ENCODE measurements at places on chromosomes 1 and 21. TPM values are rescaled to one million over a fixed set of nuclear protein-coding genes. Genes with fewer than 3 reads are reported as not detected.

SPOCD1 gene
- total RNA-seq = 26.3 TPM

KRTCAP2 gene
- total RNA-seq = 125 TPM

PRAMEF20 gene
- total RNA-seq = not detected

ABCA4 gene
- total RNA-seq = under 0.01 TPM

ZFP69B gene
- 4.4 TPM for total RNA-seq

LYST gene
- 38.6 TPM for total RNA-seq

SPATA17 gene
- total RNA-seq = 0.34 TPM

AZIN2 gene
- 2.7 TPM for total RNA-seq

ADGRL4 gene
- not detected for total RNA-seq

SH2D1B gene
- total RNA-seq = 0.07 TPM

PLPPR5 gene
- total RNA-seq = not detected

PARP1 gene
- 21.2 TPM for total RNA-seq

KIAA0040 gene
- 6.8 TPM for total RNA-seq

OLIG2 gene
- not detected for total RNA-seq

PPP1R12B gene
- 5.5 TPM for total RNA-seq

TSEN15 gene
- 37.2 TPM for total RNA-seq

KLHDC9 gene
- total RNA-seq = 1.1 TPM

HLX gene
- not detected for total RNA-seq

CCDC27 gene
- total RNA-seq = not detected

LENEP gene
- total RNA-seq = 1.00 TPM

FABP3 gene
- 0.50 TPM for total RNA-seq

UFC1 gene
- 56.7 TPM for total RNA-seq

ADAMTSL4 gene
- total RNA-seq = 2.8 TPM

CELA3A gene
- not detected for total RNA-seq

CAMK2N1 gene
- total RNA-seq = 7.2 TPM

TNN gene
- not detected for total RNA-seq

BEND5 gene
- total RNA-seq = 0.21 TPM
